ENCODE measurements at places on chromosomes 3 and 15. TPM values are rescaled to one million over a fixed set of nuclear protein-coding genes. Genes with fewer than 3 reads are reported as not detected.

The CD86 gene
- 2.4 TPM for total RNA-seq

DNA sequence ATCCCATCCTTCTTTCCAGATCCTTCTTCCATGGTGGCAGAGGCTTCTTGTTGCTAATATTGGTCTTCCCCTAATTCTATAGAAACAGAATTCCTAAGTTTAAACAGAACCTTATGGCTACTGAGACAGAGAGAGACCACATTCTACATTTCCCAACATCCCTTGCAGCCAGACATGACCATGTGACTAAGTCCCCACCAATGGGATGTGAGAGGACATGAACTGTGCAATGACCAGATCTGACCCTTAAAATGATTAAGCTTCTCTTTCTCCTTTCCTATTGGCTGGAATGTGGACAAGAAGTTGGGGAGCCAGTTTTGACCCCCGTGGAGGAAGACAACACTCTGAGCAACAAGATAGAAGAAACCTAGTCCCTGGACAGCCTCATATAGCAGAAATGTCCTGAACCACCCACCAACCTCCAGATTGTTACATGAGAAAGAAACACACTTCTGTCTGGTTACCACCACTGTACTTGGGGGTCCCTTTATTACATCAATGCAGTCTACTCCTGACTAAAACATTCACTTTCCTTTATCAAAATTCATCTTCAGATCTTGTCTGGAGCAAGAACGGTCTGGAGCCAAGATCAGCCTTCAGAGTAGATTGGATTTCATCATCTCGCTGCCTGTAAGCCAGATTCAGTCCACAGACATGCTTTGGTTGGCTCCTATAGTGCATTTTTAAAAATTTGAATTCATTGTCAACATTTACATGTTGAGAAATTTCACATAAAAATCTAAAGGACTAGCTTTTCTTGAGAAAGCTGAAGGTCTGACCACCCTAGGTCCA is 183.9 kb downstream of the SHQ1 start:
- H3K4me3 ChIP-seq = no peak overlapping the region
- H3K27me3 ChIP-seq = no peaks in the 10 kb centered on the region
- H3K36me3 ChIP-seq = no peaks in the 10 kb centered on the region
- no peak overlapping the region for H3K27ac ChIP-seq
- no peak for DNase-seq

The TMCO5A gene
- total RNA-seq = not detected

GRCh38 chr15:98427321-98427720 is 221.0 kb upstream of the IGF1R start:
- H3K36me3 ChIP-seq = no peaks in the 10 kb centered on the region
- no peak overlapping the region for H3K27ac ChIP-seq
- H3K27me3 ChIP-seq = no peaks in the 10 kb centered on the region
- H3K4me1 ChIP-seq = no peaks in the 10 kb centered on the region
- H3K4me3 ChIP-seq = no peak overlapping the region
- DNase-seq = no peak

DNA sequence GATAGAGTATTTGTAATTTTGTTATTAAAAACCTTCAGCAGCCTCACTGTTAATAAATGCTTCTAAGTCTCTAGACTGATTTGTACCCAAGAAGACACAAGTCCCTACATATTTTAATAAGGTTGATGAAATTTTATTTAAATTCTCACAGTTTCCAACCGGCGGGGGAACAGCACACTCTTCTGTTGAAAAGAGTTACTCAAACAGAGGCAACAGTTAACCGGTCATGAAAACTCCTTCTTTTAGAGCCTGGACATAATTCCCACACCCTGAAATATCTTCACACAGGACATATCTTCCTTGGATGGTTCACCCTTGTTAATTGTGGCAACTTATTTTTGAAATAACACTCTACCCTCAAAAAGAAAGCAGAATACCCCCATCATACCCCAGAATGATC is 278.8 kb downstream of the FOXP1 start:
- H3K4me3 ChIP-seq = peak overlapping the region; percentile 14
- no peaks in the 10 kb centered on the region for H3K27me3 ChIP-seq
- peak overlapping the region; percentile 49 for H3K27ac ChIP-seq
- no peaks in the 10 kb centered on the region for H3K4me1 ChIP-seq
- no peaks in the 10 kb centered on the region for H3K36me3 ChIP-seq

DNA sequence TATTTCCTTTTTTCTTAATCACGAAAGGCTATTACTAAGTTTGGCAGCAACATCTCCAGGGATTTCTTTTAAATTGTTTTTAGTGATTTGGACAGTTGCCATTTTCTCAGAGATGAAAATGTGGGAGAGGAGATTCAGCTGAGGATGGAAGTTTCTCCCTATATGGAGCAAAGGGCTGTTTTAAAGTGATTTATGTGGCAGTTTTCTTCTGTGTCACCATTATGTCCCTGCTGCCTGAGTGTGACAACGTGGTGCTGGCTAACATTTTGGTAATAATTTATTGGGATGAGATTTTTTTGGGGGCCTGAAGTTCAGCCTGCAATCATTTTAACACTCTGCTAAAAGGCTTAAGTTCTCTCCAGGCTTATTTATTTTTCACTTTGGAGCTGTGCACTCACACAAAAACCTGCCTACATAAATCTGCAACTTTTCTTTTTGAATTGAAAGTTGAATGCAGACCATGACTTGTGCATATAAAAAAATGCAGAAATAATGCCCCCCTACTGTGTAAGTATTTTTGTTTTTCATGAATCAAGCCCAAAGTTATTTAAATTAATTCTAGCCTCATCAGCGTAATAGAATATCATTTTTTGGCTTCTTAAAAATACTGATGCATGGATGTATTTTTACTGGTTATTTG is 210.9 kb downstream of the ZIC1 start:
- H3K4me1 ChIP-seq = no peaks in the 10 kb centered on the region
- H3K4me3 ChIP-seq = no peak overlapping the region
- no peak overlapping the region for H3K27ac ChIP-seq
- H3K27me3 ChIP-seq = no peaks in the 10 kb centered on the region

GRCh38 chr3:17481116-17481515 is 261.3 kb downstream of the TBC1D5 start:
- no peak overlapping the region for H3K4me3 ChIP-seq
- no peaks in the 10 kb centered on the region for H3K27me3 ChIP-seq
- H3K4me1 ChIP-seq = no peaks in the 10 kb centered on the region

- no peak overlapping the region for H3K27ac ChIP-seq
- no peaks in the 10 kb centered on the region for H3K4me1 ChIP-seq
- DNase-seq = no peak
These were observed 144.5 kb upstream of the GRM7 start for GRCh38 chr3:6716420-6716819.

The SPTBN5 gene
- total RNA-seq = 0.76 TPM

GRCh38 chr15:37032091-37032775 is 68.1 kb downstream of the MEIS2 start:
- H3K4me3 ChIP-seq = no peak overlapping the region
- peak overlapping the region; percentile 27 for H3K27ac ChIP-seq
- no peak for DNase-seq
- H3K27me3 ChIP-seq = no peaks in the 10 kb centered on the region
- no peaks in the 10 kb centered on the region for H3K36me3 ChIP-seq

DNA sequence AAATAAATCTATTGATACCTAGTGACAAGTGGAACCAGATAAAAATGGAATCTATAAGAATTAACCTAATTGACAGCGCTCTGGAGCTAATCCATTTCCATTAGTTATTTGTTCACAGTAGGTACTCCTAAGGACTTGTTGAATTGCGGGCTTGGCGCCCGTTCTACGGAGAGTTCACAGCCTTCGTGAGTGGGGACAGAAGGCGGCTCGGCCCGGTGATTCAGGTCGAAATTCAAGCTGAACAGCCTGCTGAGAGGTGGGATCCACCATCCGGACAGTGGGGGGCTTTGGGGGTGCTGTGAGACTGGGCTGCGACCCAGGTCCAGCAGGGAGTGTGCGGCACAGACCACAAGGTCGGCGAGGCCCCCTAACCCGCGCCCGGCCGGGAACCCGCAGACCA is 779 bp upstream of the CTNNB1 start:
- H3K27ac ChIP-seq = peak overlapping the region; percentile 99
- peak overlapping the region; percentile 87 for H3K4me3 ChIP-seq
- DNase-seq = peak; percentile 31
- no peaks in the 10 kb centered on the region for H3K27me3 ChIP-seq
- no peaks in the 10 kb centered on the region for H3K36me3 ChIP-seq

GRCh38 chr15:63950911-63951481 is 95.3 kb downstream of the DAPK2 start:
- no peaks in the 10 kb centered on the region for H3K36me3 ChIP-seq
- H3K4me3 ChIP-seq = no peak overlapping the region
- no peak for DNase-seq
- H3K4me1 ChIP-seq = no peaks in the 10 kb centered on the region

DNA sequence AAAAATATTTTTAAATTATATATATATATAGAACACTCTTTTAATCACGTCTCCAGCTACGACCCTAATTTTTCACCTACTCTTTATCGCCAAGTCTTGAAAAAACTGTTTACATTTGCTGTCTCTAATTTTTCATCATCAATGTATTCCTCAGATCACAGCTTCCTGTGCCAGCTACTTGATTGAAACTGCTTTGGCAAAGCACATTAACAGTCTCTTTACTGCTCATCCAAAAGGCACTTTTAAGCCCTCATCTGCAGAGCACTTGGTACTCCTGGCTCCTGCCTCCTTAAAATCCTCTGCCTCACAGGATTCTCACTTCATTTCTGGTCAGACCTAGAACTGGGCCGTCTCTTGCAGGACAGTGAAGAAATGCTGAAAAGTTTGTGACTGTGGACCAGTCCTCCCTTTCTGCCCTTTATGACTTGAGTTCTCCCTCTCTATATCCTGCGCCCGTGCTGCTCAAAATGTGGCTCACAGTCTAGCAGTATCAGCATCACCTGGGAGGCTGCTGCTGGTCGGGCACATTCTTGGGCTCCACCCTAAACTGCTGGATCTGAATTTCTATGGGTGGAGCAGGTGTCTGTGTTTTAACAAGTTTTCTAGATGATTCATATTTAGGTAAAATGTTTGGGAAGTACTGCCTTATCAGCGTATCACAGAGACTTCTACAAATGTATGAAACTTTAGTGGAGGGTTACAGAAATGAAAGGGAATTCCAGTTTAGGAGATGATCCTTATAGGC is 196.8 kb downstream of the ADAMTSL3 start:
- H3K27ac ChIP-seq = peak overlapping the region; percentile 31
- no peak for DNase-seq
- H3K27me3 ChIP-seq = no peaks in the 10 kb centered on the region
- H3K4me1 ChIP-seq = peaks cover 6% of the 10 kb centered on the region
- H3K4me3 ChIP-seq = no peak overlapping the region

DNA sequence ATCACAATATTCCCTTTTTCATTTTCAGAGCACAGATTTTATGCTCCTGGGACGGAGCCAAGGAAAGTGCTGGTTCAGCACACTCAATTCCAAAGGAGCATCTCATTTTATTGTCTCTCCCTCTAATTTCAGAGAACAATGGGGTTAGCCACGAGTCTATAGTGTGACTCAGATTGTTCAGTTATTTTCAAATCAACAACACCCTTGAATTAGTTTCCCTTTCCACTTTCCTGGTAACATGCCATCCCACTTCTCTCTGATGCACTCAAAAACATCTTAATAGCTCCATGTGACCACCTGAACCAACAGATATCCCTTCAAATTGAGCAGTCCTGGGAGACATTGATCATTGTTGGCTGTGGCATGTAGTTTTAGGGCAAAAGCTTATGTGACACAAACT is 389.7 kb upstream of the MDFIC2 start:
- H3K36me3 ChIP-seq = no peaks in the 10 kb centered on the region
- no peak overlapping the region for H3K27ac ChIP-seq

GRCh38 chr15:60001610-60002527 is 2.2 kb upstream of the FOXB1 start:
- H3K4me1 ChIP-seq = no peaks in the 10 kb centered on the region
- H3K4me3 ChIP-seq = no peak overlapping the region
- H3K36me3 ChIP-seq = no peaks in the 10 kb centered on the region

The PTX3 gene
- total RNA-seq = not detected

The CLDN11 gene
- 14.3 TPM for total RNA-seq

DNA sequence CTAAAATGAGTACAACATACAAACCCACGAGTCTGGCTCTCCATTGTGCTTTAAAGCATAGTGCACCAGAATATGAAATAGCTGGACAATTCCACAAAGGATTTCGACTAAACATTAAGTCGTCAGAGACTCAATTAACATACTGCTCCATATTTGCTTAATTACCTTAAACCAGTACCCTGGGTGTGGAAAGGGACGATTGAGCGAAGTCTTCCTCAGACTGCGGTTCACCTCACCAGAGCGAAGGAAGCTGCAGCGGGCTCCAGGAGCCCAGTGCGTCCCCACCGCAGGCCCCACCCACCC is 218 bp upstream of the TRPC1 start:
- no peak for DNase-seq
- H3K4me1 ChIP-seq = peaks cover 5% of the 10 kb centered on the region
- no peaks in the 10 kb centered on the region for H3K27me3 ChIP-seq
- no peaks in the 10 kb centered on the region for H3K36me3 ChIP-seq

GRCh38 chr15:89939910-89940309 is 27.2 kb upstream of the ARPIN start:
- H3K27me3 ChIP-seq = no peaks in the 10 kb centered on the region
- no peaks in the 10 kb centered on the region for H3K4me1 ChIP-seq
- H3K4me3 ChIP-seq = no peak overlapping the region
- DNase-seq = no peak
- H3K36me3 ChIP-seq = no peaks in the 10 kb centered on the region

The CLDN16 gene
- 0.58 TPM for total RNA-seq

DNA sequence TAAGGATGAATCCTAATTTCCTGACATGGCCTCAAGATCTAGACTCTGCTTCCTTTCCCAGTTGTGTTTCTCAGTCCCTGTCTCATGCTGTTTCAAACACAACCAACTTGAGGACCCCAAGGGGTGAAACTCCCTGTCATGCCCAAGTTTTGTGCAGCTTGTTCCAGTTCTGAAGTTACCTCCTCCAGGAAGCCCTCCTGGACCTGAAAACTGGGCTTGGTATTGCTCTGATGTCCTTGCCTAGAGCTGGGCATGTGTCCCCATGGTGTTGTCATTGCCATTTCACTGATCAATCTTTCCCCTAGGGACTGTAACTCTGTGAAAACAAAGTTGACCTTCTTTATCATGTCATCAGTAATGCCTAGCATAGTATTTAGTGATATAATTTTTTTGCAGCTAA is 6.1 kb upstream of the LMOD3 start:
- no peak overlapping the region for H3K27ac ChIP-seq
- H3K36me3 ChIP-seq = no peaks in the 10 kb centered on the region
- DNase-seq = no peak
- no peaks in the 10 kb centered on the region for H3K27me3 ChIP-seq
- H3K4me1 ChIP-seq = no peaks in the 10 kb centered on the region

GRCh38 chr15:36882487-36883131 is 217.7 kb downstream of the MEIS2 start:
- no peaks in the 10 kb centered on the region for H3K36me3 ChIP-seq
- H3K27ac ChIP-seq = peak overlapping the region; percentile 90
- peak overlapping the region; percentile 25 for H3K4me3 ChIP-seq
- DNase-seq = no peak
- no peaks in the 10 kb centered on the region for H3K4me1 ChIP-seq

The PCYT1A gene
- 52.9 TPM for total RNA-seq

- H3K4me1 ChIP-seq = peaks cover 10% of the 10 kb centered on the region
- peak overlapping the region; percentile 75 for H3K27ac ChIP-seq
- H3K36me3 ChIP-seq = no peaks in the 10 kb centered on the region
- no peak overlapping the region for H3K4me3 ChIP-seq
- no peaks in the 10 kb centered on the region for H3K27me3 ChIP-seq
- DNase-seq = no peak
These were observed 87.8 kb downstream of the FNDC3B start for GRCh38 chr3:172127141-172127540.
